ENCODE measurements at places on chromosomes 12 and 14.

- no peak for DNase-seq
Observed at GRCh38 chr14:75806352-75806832, 145.3 kb downstream of the TTLL5 start.

- DNase-seq: no peak
Observed at GRCh38 chr14:60553808-60554207, 44.9 kb downstream of the SIX6 start.

DNA sequence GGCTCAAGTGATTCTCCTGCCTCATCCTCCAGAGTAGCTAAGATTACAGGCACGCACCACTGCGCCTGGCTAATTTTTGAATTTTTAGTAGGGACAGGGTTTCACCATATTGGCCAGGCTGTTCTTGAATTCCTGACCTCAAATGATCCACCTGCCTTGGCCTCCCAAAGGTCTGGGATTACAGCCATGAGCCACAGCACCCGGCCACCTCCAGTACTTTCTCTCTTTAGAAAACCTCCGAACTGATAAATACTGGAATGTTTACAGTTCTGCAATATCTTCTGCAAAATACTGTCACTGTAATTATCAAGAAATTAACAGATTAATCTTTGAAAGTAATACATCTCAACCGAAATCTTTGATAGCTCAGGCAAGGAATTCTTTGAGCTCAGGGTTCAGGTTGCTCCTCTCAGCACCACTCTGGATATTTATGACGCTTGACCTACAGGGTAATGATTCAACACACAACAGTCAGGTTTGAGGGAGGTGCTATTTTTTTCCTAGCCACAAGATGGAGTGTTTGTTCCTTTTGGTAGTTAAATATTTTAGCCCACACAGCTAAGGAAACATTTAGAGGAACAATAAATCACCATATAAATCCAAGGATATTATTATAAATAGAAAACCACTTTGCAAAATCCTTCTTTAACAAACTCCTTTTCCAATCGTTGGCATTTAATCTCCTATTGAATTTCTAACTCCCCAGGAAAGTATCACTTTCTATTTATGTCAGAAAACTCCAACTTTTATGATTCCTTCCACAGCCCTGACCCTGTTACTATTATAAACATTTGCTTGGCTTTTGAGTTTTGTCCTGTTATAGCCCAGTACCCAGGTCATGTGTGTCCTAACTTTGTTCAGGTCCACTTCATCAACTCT, 48.6 kb upstream of the GTF2A1 start:
- DNase-seq: peak; percentile 13

DNA sequence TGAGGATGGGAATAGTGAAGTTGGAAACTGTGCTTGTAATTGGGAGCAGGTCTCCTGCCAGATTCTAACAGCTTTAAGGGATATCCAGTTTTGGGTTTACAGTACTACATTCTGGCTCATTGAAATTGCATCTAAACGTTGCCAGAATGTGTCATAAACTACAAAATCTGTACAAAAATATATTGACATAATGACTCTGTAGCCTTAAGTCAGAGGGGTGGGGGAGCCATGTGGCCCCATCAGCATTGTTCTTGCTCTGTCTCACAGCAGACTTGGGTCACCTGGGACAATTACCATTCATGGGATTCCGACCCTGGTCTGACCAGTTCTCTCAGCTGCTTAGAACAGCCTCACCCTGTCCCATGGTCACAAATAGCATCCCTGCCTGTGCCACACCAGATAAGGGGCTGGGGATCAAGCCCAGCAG, 43.3 kb upstream of the MED13L start:
- DNase-seq: no peak

- DNase-seq: no peak
Observed at GRCh38 chr12:6116471-6117021, 7.9 kb downstream of the VWF start.

DNA sequence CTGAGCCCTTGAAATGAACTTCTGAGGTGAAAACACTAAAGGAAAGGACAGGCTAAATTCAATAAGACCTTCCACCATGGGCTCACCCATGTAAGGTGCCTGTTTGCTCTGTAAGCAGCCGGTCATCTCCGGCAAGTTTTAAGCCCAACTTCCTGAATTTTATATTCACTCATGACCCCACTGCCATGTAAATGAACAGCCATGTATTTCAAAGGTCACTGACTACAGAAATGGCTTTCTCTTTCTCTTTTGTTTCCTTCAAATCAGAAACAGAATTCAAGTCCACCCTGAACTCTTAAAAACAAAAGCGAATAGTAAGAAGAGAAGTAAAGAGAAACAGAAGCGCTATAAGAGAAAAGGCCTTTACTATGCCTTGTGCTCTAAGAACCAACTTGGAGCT, 61.7 kb upstream of the OVCH1 start:
- DNase-seq: no peak

DNA sequence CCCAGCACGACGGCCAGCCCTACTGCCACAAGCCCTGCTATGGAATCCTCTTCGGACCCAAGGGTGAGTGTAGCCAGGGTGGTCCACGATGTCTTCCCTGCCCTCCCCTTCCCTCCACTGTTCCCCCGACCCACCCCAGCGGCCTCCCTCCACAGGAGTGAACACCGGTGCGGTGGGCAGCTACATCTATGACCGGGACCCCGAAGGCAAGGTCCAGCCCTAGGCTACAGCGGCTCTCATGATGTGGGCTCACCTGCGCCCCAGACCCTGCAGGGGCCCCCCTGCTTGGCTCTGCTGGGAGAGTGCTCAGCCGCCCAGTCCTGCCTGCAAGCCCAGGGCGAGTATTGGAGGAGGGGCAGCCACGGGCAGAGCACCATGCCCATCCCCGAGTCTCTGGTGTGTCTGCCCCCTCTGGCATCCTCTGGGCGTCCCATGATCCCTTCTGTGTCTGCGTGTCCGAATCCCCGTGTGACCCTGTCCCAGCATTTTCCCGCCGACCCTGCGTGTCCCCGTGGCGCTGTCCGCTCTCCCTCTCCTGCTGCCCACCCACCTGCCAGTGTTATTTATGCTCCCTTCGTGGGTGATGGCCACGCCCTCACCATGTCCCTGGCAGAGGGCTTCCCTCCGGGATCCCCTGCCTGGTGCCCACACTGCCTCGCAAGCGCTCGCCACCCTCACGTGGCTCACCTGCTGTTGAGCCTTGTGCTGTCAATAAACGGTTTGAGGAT, 5.0 kb downstream of the CRIP2 start:
- DNase-seq: no peak

All from GF-D8 (cell line).